ENCODE measurements at places on chromosomes 7 and 10.

GRCh38 chr7:95897557-95898251 lies 125.3 kb downstream of the DYNC1I1 start:
- no peak for DNase-seq

DNA sequence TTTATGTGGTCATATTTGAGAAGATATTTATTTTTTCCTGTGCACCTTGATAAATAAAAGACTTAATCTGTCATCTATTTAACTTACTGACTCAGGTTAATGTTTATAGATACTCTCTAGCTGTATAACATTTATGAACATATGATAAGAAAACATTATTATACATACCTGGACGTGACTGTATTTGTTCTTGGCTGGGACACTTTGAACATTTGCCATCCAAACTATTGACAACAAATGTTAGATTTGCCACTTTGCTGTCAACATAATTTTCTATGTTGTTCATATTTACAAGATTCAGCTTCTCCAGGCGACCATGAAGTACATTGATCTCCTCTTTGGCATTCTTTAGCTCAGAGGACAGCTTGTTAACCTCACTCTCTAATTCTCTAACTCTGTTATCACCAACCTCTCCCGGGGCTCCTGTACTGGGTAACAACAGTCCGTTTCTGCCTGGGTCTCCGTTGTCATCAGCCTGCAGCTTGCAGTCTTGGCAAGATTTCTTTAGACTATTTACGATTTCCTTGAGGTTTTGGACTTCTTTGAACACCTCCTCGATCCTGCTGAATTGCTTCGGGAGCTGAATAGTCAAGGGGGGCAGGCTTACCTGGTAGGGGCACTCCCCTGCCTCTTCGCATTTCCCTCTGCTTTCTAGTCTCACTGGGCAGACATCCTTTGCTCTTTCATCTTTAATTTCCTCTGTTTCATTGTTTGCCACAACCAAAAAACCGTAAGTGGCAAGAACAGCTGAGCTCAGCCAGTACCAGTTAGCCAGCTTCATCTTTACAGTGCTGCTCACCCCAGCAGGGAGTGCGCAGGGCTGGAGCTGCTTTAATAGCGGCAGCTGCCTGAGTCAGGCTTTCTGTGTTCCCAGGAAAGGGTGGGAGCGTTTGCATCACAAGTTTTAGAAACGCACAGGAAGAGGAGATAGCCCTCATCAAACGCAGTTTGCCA lies at the start of gene FGL2:
FGL2 (minus strand) TSS at position 807 of the 954 bp plus-strand sequence; CDS start at position 781, 26 bp downstream.
- no peak for DNase-seq

- no peak for DNase-seq
Observed at GRCh38 chr7:137990251-137990941, 11.5 kb downstream of the CREB3L2 start.

GRCh38 chr7:123783820-123784219 lies 35.0 kb upstream of the WASL start:
- no peak for DNase-seq

- no peak for DNase-seq
Observed at GRCh38 chr7:7671361-7671760, 30.8 kb downstream of the UMAD1 start.

GRCh38 chr10:127207081-127207480 lies 10.7 kb upstream of the INSYN2A start:
- DNase-seq, result no peak

- DNase-seq, result no peak
Observed at GRCh38 chr7:14001139-14001538, 11.7 kb upstream of the ETV1 start.

DNA sequence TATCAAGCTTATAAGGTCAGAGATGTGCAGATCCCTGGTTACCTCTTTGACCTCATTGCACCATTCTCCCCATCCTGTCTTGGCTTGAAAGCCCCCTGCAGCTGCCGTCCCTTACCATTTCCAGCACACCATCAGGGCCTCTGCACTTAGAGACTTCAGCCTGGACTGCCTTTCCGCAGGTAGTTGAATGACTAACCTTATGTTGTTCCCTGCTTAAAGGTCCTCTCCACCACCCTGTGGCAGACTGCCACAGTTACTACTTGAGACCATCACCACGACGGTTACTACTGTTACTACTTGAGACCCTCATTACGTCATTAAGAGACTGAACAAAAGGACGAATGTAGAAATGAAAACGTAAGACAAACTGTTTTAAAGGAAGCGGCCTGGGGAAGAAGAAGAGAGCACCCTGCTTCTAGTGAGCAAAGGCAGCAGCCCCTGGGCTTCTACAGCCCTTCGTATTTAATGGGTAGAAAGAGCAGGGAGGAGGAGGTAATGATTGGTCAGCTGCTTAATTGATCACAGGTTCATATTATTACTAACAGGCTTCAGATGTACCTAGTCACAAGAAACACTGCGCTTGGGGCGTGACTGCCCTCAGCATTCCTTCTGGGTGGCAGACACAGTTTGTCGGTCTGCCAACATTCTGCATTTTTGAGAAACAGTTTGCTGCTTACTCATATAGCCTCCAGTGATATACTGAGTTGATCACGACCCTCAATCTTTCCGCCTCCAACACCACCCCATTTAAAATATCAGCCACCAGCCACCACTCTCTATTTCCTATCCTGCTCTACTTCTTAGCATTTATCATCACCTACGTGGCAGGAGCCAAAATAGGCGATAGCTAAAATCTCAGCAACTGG lies 74.1 kb upstream of the PARD3 start:
- DNase-seq, result no peak

DNA sequence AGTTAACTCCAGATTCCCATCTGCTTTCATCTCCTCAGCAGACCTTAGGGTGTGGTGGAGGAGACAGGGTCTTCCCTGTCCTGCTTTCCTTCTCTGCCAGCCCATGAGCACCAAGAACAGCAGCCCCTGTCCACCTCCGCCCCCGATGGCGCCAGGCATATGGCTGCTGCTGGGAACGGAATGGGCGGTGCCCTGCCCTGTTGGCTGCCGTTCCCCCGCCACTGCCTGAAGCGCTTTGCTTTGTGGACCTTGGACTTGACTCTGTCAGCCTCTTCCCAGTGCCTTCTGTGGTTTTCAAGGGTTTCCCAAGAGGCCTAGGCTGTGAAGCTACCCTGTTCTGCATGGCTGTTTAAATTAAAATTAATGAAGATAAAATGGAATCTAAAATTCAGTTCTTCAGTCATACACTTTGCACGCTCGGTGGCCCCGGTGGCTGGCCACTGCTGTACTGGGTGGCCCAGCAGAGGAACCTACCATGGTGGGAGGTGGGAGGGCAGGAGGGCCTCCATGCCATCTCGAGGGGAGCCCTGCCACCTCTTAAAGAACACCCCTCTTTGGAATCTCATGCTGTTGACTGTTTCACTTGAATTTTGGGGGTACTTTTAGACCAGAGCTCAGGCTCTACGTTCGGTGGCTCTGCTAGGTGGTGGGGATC lies 78.7 kb downstream of the NKX6-2 start:
- DNase-seq, result no peak

- DNase-seq, result peak; percentile 38
Observed at GRCh38 chr7:105387508-105388355, 989 bp downstream of the SRPK2 start.

- no peak for DNase-seq
Observed at GRCh38 chr10:82092111-82092510, 217.1 kb downstream of the NRG3 start.

DNA sequence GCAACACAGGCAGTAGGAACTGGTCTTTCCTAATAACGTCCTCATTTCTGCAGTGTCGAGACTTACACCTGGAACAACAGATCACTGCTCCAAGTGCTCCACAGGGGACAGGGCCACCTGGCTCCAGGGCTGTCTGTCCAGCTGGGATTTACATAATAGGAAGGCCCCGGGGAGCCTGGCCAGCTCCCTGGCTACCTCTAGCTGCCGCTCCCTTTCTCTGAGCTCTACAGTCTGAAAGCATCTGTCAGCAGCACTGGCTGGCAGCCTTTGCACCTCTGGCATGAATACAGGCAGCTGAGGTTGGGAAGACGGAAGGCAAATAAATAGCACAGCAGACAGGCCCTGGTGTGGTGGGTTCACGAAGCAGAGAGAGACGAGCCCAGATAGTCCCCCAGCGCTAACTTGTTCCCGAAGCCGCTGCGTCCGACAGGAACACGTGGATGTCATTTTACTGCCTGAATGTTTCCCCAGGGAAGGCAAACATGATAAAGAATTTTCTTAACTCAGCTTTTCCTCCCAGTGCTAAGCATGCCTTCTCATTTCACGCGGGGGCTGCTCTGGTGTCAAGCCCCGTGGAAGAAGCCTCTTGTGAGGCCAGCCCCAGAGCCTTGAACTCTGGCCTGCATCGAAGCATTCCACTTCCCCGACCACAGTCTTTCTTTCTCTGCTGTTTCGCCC lies 105.4 kb downstream of the ITIH5 start:
- no peak for DNase-seq

- no peak for DNase-seq
Observed at GRCh38 chr10:5904227-5904626, 14.2 kb downstream of the FBH1 start.

DNA sequence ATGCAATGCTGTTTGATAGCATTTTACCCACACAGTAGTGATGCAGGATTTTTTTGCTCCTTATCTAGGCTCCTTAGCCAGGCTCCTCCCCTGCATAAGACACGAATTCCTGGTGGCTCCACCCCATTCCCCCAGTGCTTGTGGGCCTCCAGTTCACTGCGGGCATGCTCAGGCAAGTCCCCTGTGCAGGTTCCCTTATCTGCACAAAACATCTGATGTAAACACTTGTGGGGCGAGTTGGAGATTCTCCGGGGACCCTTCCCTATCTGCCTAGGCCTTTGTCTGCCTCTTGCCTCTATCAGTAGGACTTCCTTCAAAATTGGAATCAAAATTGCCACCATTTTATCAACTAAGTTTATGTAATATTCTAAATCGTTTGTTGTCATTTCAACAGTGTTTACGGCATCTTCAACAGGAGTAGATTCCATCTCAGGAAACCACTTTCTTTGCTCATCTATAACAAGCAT lies 5.4 kb upstream of the STK17A start:
- DNase-seq, result no peak

GRCh38 chr10:20672741-20673140 lies 224.4 kb downstream of the NEBL start:
- no peak for DNase-seq

- no peak for DNase-seq
Observed at GRCh38 chr7:40221836-40222235, 87.0 kb downstream of the SUGCT start.

DNA sequence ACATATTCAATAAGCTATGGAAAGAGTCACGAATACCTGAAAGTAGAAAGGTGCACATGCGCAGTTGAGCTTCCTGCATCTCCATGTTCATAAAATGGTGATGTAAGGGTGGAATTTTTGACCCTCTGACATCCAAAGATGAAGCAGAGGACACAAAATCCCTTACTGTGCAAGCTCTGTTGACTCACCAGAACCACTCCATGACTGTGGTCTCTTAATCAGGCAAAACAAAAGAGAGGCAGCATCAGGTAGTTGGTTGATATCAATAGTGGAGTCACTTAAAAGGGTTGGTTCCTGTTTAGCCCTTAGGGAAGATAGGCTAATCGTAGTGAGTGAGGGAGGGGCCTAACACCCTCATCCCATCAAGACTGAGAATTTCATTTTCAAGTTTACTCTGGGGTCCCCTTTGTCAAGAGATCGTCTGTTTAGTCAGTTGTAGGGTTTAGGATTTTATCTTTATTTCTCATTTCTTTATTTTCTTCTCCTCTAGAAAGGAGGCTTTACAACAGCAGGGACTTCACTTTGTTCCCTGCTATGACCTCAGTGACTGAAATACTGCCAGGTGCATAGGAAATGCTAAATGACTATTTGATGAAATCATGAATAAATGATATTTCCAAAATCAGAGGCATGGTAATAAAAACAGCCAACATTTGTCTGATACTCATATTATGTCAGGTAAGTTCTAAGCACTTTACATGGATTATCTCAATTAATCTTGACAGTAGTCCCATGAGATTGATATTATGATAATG lies 98.1 kb downstream of the CD36 start:
- no peak for DNase-seq

DNA sequence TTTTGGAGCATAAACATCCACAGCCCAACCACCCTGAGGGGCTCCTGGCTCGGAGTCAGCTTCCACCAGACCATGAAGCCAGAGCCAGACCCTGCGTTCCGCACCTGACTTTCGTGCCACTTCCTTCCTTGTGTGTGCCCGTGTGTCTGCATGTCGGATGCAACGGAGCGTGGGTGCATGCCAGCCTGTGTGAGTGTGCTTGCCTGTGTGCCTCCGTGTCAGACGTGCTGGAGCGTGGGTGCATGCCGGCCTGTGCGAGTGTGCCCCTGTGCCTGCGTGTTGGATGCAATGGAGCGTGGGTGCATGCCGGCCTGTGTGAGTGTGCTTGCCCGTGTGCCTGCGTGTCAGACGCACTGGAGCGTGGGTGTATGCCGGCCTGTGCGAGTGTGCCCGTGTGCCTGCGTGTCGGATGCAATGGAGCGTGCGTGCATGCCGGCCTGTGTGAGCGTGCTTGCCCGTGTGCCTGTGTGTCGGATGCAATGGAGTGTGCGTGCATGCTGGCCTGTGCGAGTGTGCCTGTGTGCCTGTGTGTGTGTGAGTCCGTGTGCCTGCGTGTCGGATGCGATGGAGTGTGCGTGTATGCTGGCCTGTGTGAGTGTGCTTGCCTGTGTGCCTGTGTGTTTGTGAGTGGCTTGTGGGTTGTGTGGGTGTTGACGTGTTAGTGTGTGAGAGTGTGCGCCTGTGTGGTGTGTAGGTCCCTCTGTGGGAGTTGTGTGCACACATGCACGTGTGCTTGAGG lies 28.1 kb upstream of the KNDC1 start:
- DNase-seq, result no peak

DNA sequence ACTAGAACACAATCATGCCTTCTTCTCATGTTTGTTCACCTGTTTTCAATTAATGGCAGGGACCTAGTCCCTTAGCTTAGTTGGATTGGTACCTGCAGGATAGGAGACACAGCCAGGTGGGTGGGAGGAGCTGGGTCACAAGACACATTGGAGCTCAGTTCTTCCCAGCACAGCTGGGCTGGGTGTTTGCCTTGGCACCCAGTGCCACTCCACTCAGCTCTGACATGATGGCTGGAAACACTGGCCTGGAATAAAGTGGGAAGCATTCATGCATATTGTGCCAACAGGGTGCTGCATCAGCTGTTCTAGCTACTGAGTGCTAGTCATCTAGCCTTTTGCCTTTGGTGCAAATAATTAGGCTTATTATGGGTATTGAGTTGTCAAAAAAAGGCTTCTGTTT lies 226.1 kb downstream of the PTEN start:
- DNase-seq, result no peak

- no peak for DNase-seq
Observed at GRCh38 chr10:84406561-84406960, 78.2 kb downstream of the CCSER2 start.

GRCh38 chr10:127872871-127873600 lies 19.7 kb downstream of the CLRN3 start:
- DNase-seq, result no peak

DNA sequence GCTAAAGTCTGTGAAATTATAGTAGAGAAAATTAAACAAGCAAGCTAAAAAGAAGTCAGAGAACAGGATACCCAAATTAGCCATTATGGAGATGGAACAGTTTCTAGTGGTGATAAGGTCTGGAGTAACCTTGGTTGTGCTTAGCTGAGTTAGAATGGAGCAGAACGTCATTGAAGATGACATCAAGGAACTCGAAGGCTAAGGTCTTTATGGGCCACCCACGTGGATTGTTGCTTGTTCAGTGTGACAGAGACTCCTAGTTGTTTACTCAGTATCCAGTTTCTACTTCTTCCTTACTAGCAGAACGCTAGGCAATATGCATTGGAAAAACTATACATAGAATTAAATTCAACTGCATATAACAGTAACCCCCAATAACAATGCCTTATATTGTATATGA lies 39.7 kb downstream of the AHCYL2 start:
- DNase-seq, result no peak

All from activated gamma-delta T cell treated with anti-CD3 and anti-CD28 coated beads, Interleukin-2, amount 50 U/mL, for 16 hours (primary cell).